Stimulated activated CD4-positive, alpha-beta T cell treated with anti-CD3 and anti-CD28 coated beads, Interleukin-12 subunit alpha, Interleukin-12 subunit beta, amount 100 ng/mL, for 48 hours (primary cell): ENCODE measurements at places on chromosomes 4 and X.

DNA sequence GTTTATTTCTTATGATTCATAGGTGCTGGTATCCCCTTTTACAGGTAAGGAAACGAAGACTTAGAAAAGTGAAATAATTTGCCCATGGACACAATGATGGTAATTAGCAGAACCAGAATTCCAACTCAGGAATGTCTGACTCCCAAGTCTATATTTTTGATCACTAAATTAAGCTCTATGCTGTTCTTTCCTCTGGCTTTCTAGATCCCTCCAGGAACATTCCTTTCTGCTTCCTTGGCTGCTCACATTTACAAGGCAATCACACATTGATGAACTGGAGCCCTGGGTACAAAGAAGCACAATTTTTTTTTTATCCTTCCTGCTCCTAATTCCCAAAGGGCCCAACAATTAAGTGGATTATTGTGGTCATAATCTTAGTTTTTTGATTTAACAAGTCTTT, 7.0 kb upstream of the CDKN2AIP start:
- no peak for DNase-seq

GRCh38 chr4:40421839-40422708, 86.9 kb downstream of the CHRNA9 start:
- DNase-seq = no peak

DNA sequence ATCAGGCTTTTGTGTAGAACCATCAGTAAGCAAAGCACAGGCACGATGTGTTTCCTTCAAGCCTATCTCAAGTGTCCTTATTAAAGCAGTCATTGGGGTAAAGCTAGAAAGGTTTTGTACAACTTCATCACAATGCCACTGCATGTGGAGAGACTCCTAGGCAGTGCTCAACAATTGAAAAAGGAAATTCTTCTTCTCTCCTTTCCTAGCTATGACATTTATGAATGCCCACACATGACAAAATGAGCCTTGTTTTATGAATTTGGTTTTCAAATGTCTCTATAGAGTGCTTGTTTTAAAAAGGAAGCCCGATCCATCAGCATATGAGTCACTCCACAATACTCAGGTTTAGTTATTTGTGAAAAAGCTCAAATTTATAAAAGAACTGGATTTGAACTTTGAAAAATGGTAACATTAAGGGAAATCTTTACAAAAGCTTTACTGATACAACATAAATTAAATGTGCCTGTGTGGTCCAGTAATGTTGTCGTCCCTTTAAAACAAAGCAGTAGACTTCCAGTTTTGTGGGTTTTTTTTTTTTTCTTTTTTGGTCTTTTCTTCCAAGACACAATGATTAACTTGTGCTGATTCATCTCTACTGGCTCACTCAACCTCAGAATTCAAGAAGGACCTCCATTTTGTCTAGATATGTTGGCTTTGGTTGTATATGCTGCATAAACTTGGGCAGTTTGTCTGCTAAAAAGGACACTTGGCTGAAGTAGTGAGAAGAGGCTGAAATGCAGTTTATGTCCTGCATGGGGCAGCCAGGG, 273.8 kb downstream of the GASK1B start:
- no peak for DNase-seq

DNA sequence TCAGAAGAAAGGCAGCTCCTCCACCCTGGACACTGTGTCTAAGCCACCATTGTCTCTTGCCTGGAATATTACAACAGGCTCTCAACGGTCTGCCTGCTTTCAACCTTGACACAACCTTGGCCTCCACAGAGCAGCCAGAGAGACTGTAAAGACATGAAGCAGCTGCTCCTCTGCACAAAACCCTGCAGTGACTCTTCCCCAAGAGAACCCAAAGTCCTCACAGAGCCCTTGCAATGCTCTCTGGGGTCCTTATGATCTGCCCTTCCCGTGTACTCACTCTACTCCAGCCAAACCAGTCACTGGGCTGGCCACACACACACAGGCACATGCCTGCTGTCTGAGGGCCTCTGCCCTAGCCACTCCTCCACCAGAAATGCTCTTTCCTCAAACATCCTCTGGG, 75.9 kb upstream of the CPEB2 start:
- no peak for DNase-seq

DNA sequence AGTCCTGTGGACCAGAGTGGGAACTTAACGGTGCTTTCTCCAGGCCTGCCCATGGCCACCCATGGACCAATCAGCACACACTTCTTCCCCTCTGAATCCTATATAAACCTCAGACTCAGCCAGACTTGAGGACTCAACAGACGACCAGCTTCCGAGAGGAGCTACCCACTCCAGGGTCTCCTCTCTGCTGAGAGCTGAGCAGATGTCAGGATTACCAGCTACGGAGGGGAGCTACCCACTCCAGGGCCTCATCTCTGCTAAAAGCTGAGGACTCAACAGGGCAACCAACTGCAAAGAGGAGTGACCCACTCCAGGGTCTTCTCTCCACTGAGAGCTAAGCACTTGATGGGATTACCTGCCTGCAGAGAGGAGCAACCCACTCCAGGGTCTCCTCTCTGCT, 80.0 kb upstream of the DDX60 start:
- no peak for DNase-seq

GRCh38 chrX:150635952-150636351, 57.2 kb upstream of the MTMR1 start:
- no peak for DNase-seq

- DNase-seq = no peak
Measured at GRCh38 chr4:10974371-10974770, 289.8 kb upstream of the CLNK start.

DNA sequence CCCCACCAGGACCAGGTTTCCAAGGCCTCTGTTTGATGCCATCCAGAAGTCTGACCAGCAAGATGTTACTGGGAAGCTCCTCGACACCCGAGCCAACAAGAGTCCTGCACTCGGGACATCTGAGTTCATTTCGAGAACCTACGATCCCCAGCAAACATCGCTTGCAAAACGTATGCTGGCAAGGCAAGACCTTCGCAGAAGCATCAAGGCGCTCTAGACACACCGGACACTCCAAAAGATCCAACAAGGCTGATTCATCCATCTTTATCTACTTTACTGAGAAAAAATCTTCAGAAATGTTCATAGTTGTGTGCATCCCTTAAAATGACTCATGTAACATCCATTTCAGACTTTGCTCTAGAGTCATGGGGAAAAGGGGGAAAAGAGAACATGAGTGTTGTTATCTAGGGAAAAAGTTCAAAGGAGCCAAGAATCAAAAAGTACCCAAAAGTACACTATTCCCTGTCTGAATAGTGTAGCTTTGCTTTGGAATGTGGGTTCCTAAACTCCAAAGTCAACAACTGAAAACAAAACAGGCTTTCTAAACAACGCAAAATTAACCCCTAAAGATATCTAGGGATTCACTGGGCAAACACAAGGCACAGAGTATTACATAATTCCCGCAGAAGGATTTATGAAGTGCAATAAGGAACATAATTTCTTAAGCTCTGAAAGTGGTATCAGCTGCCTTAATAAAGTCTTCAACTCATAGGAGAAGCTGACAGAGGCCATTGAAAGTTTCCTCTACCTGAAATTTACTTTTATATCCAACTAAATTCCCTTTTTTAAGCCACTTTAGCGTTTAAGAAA, 1.6 kb downstream of the SH3RF1 start:
- DNase-seq = no peak

GRCh38 chrX:110320381-110320987, 2.6 kb upstream of the AMMECR1 start:
- DNase-seq = no peak

DNA sequence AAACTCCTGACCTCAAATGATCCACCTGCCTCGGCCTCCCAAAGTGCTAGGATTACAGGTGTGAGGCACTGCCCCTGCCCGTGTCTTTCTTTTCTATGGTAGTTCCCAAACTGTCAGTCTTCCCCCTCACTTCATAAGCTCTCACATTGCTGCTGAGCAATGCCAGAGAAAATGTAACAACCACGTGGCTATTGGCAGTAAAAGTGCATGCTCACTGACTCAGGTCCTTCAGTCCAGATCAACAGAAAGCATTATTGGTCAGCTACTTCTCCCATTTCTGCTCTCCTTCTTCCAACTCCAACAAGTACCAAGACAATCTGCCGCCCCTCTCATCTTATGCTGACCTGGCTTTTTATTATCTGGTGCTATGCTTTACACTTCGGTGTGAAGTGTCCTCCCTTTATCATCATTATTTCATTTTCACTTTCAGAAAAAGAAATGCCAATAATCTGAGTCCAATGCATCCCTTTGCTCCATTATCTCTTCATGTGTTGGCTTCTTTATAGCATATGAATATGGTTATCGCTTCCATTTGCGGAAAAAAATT, 133.8 kb upstream of the UGT8 start:
- DNase-seq = no peak

DNA sequence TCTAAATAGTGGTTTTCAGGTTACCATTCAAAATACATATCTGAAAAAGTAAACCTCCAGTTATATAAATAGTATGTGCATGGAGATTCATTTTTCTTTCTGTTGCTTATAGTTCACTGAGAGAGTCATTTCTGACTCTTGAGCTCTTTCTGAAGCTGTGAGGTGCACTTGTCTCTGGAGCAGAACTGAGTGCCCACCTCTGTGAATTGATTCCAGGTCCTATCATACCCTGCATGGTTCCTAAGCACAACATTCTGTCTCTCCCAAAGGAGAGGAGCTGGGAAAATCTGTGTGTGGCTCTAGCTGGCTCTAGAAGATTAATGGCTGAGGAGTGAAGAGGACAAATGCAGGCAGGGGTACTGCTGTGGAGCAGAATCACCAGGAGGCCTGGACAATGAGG, 161.6 kb upstream of the HCCS start:
- DNase-seq = no peak

DNA sequence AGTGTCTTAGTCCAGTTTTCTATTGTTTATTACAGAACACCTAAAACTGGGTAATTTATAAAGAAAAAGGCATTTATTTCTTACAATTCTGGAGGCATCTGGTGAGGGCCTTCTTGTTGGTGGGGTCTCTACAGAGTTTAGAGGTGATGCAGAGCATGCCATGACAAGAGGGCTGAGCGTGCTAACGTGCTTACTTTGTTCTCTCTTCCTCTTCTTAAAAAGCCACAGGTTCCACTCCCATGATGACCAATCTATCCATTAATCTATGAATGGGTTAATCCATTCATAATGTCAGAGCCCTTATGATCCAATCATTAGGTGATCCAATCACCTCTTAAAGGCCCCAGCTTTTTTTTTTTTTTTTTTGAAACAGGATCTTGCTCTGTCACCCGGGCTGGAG, 291.5 kb upstream of the GALNTL6 start:
- DNase-seq = no peak

- no peak for DNase-seq
Measured at GRCh38 chr4:961351-962230, 11.8 kb downstream of the DGKQ start.

GRCh38 chr4:48683784-48684666, 96.1 kb downstream of the FRYL start:
- no peak for DNase-seq
